ENCODE measurements at places on chromosomes 5 and 9.

- no peaks in the 10 kb centered on the region for H3K4me1 ChIP-seq
- DNase-seq = no peak
- H3K36me3 ChIP-seq = no peaks in the 10 kb centered on the region
- H3K4me3 ChIP-seq = no peak overlapping the region
Observed at GRCh38 chr5:44225231-44226160, 163.7 kb downstream of the FGF10 start.

GRCh38 chr9:87198716-87199115 is 251.4 kb upstream of the GAS1 start:
- H3K27me3 ChIP-seq = no peaks in the 10 kb centered on the region
- H3K4me3 ChIP-seq = no peak overlapping the region
- H3K27ac ChIP-seq = no peak overlapping the region
- H3K4me1 ChIP-seq = peaks cover 2% of the 10 kb centered on the region

DNA sequence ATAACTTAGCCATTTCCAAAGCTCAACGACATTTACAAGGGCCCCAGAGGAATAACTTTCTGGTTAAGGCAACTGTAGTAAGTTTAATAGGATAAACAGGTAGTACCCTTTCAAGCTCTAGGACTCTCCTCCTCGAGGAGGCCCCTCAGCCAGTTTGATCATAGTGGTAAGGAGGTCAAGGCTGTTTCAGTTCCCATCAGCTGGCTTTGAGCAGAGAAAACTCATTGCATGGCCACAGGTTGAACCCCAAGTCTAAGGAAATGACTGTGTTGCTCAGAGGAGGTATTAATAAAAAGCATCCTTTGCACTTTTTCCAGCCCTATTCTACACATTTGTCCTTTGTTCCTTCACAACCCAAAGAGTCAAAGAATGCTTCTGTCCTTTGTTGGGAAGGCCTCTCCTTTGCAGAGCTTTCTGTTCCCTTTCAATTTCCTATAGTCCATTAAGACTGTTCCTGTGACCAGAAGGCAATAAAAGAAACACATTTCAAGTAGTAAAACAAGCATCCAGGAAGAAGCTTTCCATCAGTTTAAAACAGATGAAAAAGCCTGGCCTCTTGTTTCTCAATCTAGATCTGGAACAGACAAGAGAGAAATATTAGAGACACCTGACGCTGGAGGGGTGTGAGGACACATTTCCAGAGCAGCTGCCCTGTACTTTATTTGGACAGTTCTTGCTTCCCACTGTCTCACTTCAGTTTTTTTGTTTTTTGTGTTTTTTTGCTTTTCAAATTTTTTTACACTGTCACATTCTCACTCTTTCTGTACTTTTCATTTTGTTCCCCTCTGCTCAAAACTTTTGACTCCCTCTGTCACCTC is 54.1 kb downstream of the PRRC1 start:
- no peak overlapping the region for H3K4me3 ChIP-seq
- no peak overlapping the region for H3K27ac ChIP-seq
- H3K4me1 ChIP-seq = no peaks in the 10 kb centered on the region
- no peaks in the 10 kb centered on the region for H3K36me3 ChIP-seq
- DNase-seq = no peak

- no peaks in the 10 kb centered on the region for H3K27me3 ChIP-seq
- no peak for DNase-seq
- H3K4me1 ChIP-seq = no peaks in the 10 kb centered on the region
- no peak overlapping the region for H3K4me3 ChIP-seq
- H3K36me3 ChIP-seq = no peaks in the 10 kb centered on the region
- no peak overlapping the region for H3K27ac ChIP-seq
Observed at GRCh38 chr5:166724284-166724683, 1567.2 kb upstream of the WWC1 start.

DNA sequence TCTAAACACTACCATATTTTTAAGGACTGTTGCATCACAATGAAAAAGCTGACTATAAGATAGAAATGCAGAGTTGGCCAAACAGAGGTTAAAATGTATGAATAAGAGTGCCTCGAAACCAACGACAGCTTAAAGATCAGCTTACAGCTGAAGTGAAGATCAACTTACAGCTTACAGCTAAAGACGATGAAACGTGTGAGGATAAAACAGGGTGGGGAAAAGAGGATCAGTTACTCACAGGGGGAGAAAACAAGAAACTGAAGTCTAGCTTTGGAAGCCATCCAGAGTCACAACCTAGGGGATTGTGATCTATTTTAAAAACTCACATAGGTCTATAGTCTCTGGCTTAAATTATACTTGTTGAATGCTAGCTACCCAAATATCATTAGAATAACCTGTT is 220.0 kb downstream of the SNCAIP start:
- no peaks in the 10 kb centered on the region for H3K36me3 ChIP-seq
- H3K27me3 ChIP-seq = no peaks in the 10 kb centered on the region
- H3K4me1 ChIP-seq = no peaks in the 10 kb centered on the region
- no peak for DNase-seq
- H3K27ac ChIP-seq = no peak overlapping the region

DNA sequence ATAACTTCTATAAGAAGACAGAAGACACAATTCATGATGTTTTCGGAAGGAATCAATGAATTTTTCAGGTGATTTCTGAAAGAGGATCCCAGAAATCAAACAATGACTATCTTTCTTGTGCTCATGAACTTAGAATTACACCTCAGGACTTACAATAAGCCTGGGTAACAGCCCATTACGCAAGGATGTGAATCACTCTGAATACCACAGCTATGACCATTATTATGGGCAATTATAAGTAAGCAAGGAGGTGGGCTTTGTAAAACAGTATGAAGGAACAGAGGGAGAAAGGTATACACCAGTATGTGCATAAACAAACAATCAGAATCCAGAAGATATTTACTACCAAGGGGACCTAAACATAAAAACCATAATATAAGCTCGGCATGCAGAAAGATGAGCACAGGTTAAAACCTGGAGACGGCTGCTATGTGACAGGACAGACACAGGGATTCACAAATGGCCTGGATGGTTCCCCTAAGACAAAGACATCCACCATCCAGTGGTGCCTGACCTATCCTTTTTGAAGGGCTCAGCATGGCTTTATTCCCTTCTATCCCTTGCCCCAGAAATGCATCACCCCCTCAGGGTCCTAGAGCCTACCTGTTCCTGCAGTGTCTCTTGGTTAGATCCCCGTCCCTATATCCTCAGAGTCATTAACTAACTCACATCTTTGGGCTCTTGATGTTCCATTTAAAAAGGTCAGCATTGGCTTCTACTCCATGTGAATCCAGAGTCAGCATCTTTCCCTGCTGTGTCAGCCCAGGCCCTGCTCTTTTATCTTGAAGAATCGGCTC is 21.8 kb upstream of the PPP2CA start:
- no peaks in the 10 kb centered on the region for H3K36me3 ChIP-seq
- no peaks in the 10 kb centered on the region for H3K4me1 ChIP-seq
- H3K27me3 ChIP-seq = no peaks in the 10 kb centered on the region
- H3K27ac ChIP-seq = no peak overlapping the region
- no peak overlapping the region for H3K4me3 ChIP-seq

All from T-cell (primary cell).